LNCaP clone FGC (cell line): ENCODE measurements at places on chromosomes 7 and 10.

GRCh38 chr10:6843481-6843881 is 263.4 kb upstream of the PRKCQ start:
- no peak for DNase-seq

GRCh38 chr7:335358-336148 is 45.6 kb downstream of the FOXL3 start:
- DNase-seq: no peak

DNA sequence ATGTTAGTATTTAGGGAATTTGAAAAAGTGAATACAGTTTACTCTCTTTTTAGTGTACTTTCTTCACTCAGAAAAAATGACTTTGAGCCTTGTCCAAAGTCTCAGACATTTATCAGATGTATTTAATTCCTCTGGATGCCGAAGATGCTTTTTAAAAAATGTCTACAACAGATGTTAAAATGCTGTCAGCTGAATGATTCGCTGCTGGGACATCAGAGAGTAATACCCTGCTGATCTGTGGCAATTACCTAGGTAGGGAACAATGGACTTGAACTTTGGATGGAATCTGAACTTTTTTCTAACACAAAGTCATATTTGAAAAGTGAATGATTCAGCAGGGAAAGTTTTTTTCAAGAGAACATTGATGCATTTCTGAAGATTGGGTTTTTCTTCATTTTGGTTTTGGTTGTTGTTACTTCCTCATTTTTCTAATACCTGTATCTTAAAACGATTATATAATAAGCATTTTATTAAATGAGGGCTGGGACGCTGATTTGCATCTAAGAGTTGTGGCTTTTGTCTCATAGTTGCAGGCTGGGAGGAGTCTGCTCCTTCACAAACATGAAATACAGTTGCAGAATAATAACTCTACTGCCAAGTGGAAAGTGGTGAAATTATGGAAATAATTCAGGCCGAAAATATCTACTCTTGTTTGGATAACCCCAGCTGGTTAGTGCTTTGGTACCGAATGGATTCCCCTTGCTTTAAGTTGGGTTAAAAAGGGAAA is 98.0 kb downstream of the SPAG6 start:
- no peak for DNase-seq

DNA sequence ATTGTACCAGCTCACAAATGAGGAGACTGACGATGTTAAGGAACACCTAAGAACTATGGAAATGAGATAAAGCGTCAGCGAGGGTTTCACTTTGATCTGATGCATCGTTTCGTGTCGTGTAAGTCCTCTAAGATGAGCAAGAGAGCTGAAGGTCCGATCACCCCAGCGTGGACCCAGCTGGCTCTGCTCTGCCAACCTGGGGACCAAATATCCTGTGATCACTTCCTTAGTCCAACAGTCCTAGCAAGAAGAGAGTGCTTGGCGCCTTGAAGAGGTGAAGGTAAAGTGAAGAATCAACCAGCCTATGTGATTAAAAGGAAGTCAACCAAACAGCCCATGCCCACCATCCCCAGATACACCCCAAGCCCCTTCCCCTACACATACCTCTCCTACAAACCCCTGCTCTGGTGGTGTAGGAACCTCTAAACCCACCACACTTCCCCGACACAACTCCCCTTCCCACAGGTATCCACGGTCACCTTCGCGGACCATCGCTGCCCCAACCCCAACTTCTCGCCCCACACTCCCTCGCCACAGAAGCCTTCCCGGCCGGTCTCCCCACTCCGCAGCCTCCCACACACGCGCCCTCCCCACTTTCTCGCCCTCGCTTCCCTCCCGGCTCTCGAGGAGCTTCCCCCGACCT is 722 bp downstream of the UPF2 start:
- no peak for DNase-seq

- DNase-seq: no peak
These were observed 129.9 kb upstream of the LYZL2 start for GRCh38 chr10:30759423-30759822.

GRCh38 chr7:92793656-92794205 is 42.6 kb downstream of the CDK6 start:
- DNase-seq: no peak

GRCh38 chr7:36904101-36904500 is 179.8 kb upstream of the AOAH start:
- DNase-seq: no peak

DNA sequence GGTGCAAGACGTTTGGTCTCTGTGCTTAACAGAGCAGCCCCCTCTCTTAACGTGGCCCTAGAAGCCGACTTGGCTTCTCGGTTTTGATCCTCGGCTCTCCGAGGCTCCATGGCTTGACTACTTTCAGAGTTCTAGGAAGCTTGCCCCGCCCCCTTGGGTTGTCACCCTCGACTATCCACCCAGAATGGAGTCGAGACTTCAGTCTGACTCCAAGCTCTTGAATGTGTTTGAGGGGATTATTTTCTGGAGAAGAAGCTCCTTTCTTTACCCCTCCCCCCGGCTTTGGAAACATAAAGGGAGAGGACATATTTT is 448 bp downstream of the SEC24C start:
- no peak for DNase-seq

DNA sequence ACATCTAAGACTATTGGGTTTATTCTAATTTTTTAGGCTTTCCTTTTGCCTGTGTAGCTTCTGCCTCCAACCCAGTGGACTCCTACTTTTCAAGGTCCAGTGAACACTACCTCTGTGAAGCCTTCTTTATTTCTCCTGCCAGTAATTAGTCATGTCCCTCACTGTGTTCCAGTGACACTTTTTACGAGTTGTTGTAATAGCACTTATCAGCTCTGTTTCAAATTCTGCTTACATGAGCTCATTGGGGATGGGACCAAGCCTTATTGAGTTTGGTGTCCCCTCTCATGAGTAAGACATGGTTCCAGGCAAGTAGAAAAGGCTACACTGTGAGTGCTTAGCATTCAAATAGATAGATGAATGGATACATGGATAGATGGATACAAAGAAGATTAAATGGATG is 184.6 kb downstream of the HIBADH start:
- DNase-seq: no peak

DNA sequence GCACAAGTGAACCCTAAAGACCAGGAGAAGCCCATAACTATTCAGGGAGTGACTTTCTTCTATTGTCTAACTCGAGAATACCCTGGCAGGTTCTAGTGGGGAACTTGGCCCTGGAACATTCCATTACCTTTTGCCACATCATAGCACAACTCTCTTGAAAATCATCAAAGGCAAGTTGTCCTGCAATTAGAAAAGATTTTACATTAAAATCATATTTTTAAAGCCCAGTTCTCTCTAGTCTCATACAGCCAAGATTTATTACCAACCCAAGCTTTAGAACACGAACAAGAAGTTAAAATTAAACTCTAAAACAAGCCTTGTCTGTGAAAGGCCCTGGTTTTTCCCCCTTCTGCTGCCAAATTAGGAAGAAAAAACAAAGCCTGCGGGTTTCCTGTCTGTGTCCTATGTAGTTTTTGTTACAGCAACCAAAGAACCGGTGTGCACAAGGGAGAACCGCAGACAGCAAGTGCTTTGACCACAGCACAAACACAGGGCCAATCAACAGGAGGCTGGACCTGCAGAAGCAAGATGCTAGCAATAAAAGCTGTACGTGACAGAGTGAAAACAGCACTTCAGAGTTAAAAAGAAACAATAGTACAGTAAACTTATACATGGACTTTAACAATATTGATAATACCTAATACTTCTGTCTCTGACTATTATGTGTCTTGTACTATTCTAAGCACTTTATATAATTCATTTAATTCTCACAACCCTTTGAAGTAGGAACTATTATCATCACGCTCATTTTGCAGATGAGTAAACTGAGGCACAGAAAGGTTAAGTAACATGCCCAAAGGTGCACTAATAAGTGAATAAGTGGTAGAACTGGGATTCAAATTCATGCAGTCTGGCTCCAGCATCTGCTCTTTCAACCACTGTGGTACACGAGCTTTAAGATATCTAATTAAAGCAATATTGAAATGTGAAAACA is 65.8 kb downstream of the STK17A start:
- no peak for DNase-seq

GRCh38 chr7:76428868-76429805 is 4.4 kb downstream of the ZP3 start:
- DNase-seq: no peak

DNA sequence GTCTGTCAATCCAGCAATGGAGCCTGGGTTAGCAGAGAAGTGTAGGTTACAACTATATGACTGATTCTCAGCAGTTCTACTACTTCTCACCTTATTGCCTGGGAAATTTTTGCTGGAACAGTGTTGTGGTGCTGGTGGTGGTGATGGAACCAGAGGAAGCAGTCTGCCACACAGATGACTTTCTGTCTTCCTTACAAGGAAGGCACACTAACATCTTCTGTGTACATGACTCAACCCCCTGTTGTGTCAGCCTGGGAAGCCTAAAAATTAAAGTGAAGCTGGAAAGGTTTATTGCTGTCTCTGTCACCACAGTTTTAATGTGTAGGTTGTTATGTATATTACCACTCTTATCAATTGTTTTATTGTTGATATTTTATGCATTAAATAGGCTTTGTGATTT is 40.3 kb downstream of the ANKRD7 start:
- no peak for DNase-seq

- DNase-seq: no peak
These were observed 58.4 kb downstream of the ST8SIA6 start for GRCh38 chr10:17396004-17396403.
